ENCODE measurements at places on chromosomes 7 and 10.

DNA sequence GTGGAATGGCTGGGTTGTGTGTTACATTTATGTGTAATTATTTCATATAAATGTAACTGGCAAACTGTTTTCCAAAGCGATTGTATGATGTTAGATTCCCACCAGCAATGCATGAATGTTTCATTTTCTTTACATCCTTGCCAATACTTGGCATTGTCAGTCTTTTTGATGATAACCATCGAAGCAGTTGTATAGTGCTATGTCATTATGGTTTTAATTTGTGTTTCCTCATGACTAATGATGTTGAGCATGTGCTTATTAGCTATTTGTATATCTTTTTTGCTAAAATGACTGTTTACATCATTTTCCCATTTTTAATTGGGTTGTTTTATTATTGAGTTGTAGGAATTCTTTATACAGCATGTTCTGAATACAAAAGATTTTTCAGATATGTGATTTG lies 22.3 kb downstream of the AHCYL2 start:
- no peak for DNase-seq

GRCh38 chr7:148835854-148836253 lies 48.2 kb downstream of the EZH2 start:
- DNase-seq, result no peak

GRCh38 chr7:107119376-107120105 lies 49.3 kb upstream of the HBP1 start:
- DNase-seq, result no peak

DNA sequence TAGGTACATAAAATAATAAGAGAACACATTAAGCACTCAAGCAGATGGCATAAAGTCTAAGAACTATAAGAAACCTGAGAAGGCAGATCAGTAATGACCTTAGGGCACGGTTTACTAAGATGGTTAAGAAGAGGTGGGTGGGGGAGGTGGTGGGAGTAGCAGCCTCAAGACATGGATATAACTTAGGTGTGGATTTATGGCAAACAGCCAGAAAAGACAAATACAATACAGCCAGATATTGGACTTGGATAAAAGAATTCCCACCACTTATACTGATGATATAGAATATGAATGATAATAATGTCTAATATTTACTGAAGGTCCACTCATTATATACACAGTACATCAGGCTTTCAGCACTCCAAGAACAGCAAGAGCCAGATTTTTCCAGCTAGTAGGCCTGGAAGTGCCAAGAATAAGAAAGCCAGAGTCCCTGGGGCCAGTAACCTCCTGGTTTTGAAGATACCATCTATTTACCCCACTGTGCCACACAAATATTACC lies 11.9 kb downstream of the DPY19L1 start:
- DNase-seq, result no peak

- DNase-seq, result no peak
Observed at GRCh38 chr7:483656-484355, 35.8 kb downstream of the PDGFA start.

DNA sequence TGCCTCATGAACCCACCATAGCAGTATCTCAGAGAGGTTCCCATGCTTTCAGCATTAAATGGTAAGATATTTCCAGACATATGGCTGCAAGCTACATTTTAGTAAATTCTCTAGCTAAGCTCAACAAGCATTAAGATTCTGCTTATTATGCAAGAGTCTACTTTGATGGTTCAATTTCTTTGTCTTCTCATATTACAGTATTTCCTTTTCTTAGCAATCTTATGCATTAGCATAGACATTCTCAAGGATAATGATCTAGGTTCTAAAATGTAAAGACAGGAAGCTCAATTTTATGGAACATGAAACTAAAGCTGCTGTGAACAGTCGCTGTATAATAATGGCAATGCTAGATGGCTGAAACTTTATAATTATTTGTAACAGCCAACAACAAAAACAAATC lies 39.2 kb downstream of the MEOX2 start:
- no peak for DNase-seq

- DNase-seq, result no peak
Observed at GRCh38 chr7:90320418-90320800, 695 bp downstream of the FAM237B start.

DNA sequence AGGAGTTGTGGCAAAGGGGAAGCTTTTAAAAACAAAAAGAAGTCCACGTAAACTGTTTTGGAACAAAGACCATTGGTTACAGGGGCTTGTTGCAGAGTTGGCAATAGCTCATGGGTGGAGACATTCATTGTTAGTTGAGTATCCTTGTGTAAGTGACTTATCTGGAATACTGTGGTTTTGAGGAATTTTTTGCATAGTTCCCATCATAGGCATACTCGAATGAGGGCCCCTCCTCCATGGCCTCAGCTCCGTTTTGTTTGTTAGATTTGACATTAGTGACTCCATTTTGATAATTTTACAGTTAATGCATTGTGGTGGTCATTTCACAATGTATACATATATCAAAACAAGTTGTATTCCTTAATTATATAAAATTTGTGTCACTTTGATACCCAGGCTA lies 12.8 kb upstream of the SMKR1 start:
- DNase-seq, result no peak

DNA sequence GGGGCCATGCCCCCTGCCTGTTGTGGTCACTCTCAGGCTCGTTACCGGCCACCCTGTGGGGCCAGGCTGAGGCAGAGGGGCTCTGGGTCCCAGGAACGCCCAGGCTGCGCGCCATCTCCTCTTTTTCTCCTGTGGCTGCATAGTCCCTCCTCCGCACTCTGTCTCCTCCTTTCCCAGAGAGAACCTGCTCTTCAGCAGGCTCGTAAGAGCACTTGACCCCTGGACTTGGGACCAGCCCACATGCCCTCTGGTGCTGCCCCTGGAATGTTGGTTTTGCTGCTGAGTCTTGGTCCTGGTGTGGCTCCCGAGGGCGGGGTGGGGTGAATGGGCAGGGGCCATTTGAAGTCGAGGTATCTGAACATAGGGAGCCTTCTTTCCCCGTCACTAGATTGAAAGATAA lies 6.6 kb upstream of the BHLHA15 start:
- DNase-seq, result no peak

Data from activated effector memory CD4-positive, alpha-beta T cell treated with anti-CD3 and anti-CD28 coated beads, Interleukin-2, amount 50 U/mL, for 16 hours (primary cell).